A375 (cell line): ENCODE measurements at places on chromosomes 3 and 15. TPM values are rescaled to one million over a fixed set of nuclear protein-coding genes. Genes with fewer than 3 reads are reported as not detected.

TERC gene
- 10.9 and 21.8 TPM in 2 replicates for total RNA-seq

FAM107A gene
- 0.03 TPM in 1 of 2 replicates, not detected in the other for total RNA-seq

FAM43A gene
- total RNA-seq = 26.0 and 28.2 TPM in 2 replicates

WDR93 gene
- total RNA-seq = 0.05 TPM in 1 of 2 replicates, not detected in the other

THAP10 gene
- 2.2 and 3.7 TPM in 2 replicates for total RNA-seq

LRRC49 gene
- total RNA-seq = 9.9 and 17.5 TPM in 2 replicates

SPINT1 gene
- 1.6 and 2.5 TPM in 2 replicates for total RNA-seq

FBLN2 gene
- 0.05 and 1.4 TPM in 2 replicates for total RNA-seq

DALRD3 gene
- total RNA-seq = 51.6 and 54.6 TPM in 2 replicates

DPPA2 gene
- total RNA-seq = 0.64 and 0.93 TPM in 2 replicates

APOD gene
- total RNA-seq = 2.3 and 2.7 TPM in 2 replicates

FBXL22 gene
- total RNA-seq = 0.34 TPM in 2 replicates

C3orf62 gene
- 4.1 and 4.2 TPM in 2 replicates for total RNA-seq
